ACHN (cell line): ENCODE measurements at places on chromosomes 12 and 14.

GRCh38 chr14:43872752-43873655, 634.1 kb downstream of the FSCB start:
- no peak for DNase-seq

GRCh38 chr14:99077844-99078236, 194.2 kb downstream of the BCL11B start:
- DNase-seq = no peak

DNA sequence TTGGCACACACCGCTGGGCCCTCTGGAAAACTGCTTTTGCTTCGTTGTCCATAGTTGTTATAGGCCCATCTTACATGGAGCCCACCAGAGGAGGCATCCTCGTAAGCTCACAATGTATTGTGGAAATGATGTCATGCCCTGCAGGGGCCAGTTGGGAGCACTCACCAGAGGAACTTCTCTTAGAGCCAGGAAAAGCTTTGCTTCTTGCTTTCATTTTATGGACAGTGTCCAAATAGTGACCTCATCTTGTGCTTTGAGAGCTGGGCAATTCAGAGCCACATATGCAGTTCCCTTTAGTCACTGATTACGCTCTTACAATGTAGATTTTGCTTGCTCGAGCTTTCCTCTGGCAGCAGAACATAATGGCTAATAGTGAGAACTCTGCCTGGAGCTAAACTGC, 275.6 kb downstream of the AACS start:
- peak; percentile 61 for DNase-seq

- peak; percentile 37 for DNase-seq
These were observed 6.0 kb downstream of the SIX6 start for GRCh38 chr14:60514741-60515491.

DNA sequence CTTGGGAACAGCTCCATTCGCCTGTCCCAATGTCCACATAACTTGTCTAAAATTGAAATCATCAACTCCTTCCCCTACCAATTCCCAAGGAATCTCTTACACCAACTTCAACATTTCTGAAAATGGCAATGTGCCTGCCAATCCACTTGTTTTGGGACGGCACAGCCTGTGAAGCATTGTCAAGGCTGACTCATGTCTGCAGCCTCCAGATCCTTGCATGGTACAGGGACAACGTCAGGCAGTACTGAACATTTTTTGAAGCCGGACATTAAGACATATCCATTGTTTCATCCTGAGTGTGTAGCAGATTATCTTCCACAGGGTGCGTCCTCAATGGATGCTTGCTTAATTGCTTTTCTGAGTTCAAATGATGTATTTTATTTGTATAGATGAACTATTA, 794.1 kb downstream of the BCL11B start:
- DNase-seq = no peak

GRCh38 chr12:108597559-108598471, at the start of gene TMEM119:
TMEM119 (minus strand) TSS chr12:108598084; CDS start chr12:108592383, 5,701 bp downstream.
- DNase-seq = no peak

- DNase-seq = no peak
These were observed 32.8 kb downstream of the YEATS4 start for GRCh38 chr12:69392179-69392928.

- DNase-seq = no peak
These were observed 441.2 kb downstream of the BTG1 start for GRCh38 chr12:91704446-91704845.
